ENCODE measurements at places on chromosomes 13 and 19.
A peak's percentile ranks its signal among the peaks of the same experiment; 100 is the strongest.

GRCh38 chr19:44687888-44688287 lies 11.1 kb upstream of the CEACAM16 start:
- H3K4me3 ChIP-seq: no peak overlapping the region
- no peak for DNase-seq
- H3K4me1 ChIP-seq: peaks cover 31% of the 10 kb centered on the region
- H3K27ac ChIP-seq: no peak overlapping the region
- H3K36me3 ChIP-seq: no peaks in the 10 kb centered on the region

GRCh38 chr13:50033725-50034124 lies 18.5 kb downstream of the KCNRG start:
- DNase-seq: no peak
- no peak overlapping the region for H3K27ac ChIP-seq

DNA sequence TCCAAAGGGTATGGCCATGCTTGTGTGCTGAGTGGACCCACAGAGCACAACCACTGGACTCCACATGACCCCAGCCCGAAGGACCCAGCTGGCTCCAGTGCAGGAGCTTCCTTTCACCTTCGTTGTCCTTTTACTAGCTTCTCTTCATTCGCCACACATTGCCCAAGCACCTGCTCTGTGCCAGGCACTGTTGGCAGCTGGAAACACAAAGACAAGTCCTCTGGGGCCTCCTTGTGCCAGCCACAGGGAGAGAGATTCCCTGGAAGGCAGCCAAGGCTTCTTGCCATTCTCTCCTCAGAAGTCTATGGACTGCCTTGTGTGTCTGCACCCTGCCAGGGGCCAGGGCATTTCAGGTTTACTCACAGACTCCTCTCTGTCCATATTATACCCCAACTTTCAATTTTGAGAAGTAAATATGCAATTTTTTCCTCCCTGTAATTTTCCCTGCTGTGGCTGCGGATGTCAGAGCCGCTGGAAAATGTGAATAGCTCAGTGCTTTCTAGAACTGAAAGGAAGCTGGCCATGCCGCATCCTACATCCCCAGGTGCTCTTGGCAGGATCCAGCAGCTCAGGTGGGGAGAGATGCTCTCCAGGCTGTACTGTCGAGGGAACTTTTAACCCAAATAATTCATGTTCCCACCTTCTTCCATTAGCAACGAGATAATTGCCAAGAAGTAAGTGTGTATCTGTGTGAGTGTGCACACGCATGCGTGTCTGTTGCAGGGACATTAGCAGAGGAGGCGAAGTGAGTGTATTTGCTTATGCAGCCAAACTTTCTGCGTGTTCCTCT lies 57.2 kb downstream of the CHST8 start:
- no peak overlapping the region for H3K4me3 ChIP-seq
- no peaks in the 10 kb centered on the region for H3K36me3 ChIP-seq

- peak overlapping the region; percentile 97 for H3K27ac ChIP-seq
- peaks cover 40% of the 10 kb centered on the region for H3K4me1 ChIP-seq
- no peaks in the 10 kb centered on the region for H3K27me3 ChIP-seq
- peaks cover 9% of the 10 kb centered on the region for H3K36me3 ChIP-seq
- DNase-seq: peak; percentile 85
- peak overlapping the region; percentile 83 for H3K4me3 ChIP-seq
These were observed 722 bp upstream of the ICAM1 start for GRCh38 chr19:10270180-10270615.

GRCh38 chr19:10019246-10019645 lies 6.0 kb downstream of the RDH8 start:
- H3K4me1 ChIP-seq: no peaks in the 10 kb centered on the region
- no peak overlapping the region for H3K4me3 ChIP-seq
- no peak for DNase-seq
- H3K27ac ChIP-seq: no peak overlapping the region
- no peaks in the 10 kb centered on the region for H3K36me3 ChIP-seq

- no peaks in the 10 kb centered on the region for H3K36me3 ChIP-seq
- DNase-seq: no peak
- H3K27me3 ChIP-seq: no peaks in the 10 kb centered on the region
- no peak overlapping the region for H3K4me3 ChIP-seq
- H3K27ac ChIP-seq: no peak overlapping the region
These were observed 6.0 kb downstream of the FAM187B start for GRCh38 chr19:35222373-35223015.

GRCh38 chr19:17035842-17036424 lies 9.3 kb upstream of the CPAMD8 start:
- H3K36me3 ChIP-seq: no peaks in the 10 kb centered on the region
- peak; percentile 22 for DNase-seq
- H3K27me3 ChIP-seq: no peaks in the 10 kb centered on the region
- H3K4me1 ChIP-seq: peaks cover 7% of the 10 kb centered on the region
- H3K4me3 ChIP-seq: no peak overlapping the region

DNA sequence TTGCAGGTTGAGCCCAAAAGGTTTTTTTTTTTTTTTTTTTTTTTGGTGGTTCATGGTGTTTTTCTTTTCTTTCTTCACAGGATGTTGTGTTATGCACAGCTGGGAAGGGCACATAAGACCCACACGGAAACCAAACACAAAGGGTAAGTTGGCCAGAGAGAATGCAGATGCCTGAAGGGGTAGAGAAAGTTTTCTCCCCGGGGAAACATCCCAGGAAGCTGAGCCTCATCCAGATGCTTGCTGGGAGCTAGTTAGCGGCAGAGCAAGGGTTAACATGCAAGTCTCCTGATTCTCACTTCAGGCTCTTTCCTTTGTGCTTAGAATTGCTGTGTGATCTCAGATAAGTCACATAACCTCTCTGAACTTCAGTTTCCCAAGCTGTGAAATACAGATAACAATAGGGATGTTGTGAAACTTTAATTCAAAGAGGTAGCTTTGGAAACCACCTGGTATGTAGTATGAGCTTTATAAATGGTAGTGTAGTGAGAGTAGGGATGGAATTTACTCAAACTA lies 3.1 kb downstream of the ADGRE1 start:
- H3K36me3 ChIP-seq: no peaks in the 10 kb centered on the region
- H3K27me3 ChIP-seq: no peaks in the 10 kb centered on the region
- DNase-seq: peak; percentile 68
- H3K4me3 ChIP-seq: no peak overlapping the region

DNA sequence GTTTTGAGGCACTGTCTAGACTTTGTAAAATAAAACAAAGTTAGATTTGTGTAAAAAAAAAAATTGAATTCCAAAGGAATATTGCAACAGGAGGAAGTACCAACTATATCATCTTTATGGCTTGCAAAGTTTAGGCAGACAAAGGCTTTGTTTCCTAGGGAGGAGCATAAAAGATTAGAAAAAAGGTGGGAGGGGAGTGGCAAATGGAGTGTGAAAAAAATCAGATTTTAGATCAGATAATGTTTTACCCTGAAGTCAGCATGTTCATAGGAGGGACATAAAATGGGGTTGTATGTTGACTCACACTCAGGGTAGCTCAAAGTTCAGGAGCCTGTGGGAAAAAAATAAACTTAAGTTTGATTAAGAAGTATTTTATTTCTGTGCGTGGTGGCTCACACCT lies 3.7 kb downstream of the ZNF85 start:
- DNase-seq: no peak
- H3K36me3 ChIP-seq: no peaks in the 10 kb centered on the region
- no peaks in the 10 kb centered on the region for H3K27me3 ChIP-seq
- peaks cover 11% of the 10 kb centered on the region for H3K4me1 ChIP-seq
- H3K4me3 ChIP-seq: no peak overlapping the region

GRCh38 chr13:113078902-113079780 lies 26.4 kb upstream of the F7 start:
- H3K27ac ChIP-seq: no peak overlapping the region
- no peak overlapping the region for H3K4me3 ChIP-seq
- H3K36me3 ChIP-seq: no peaks in the 10 kb centered on the region
- no peaks in the 10 kb centered on the region for H3K27me3 ChIP-seq
- no peaks in the 10 kb centered on the region for H3K4me1 ChIP-seq

GRCh38 chr13:30792285-30793000 lies 57.1 kb downstream of the ALOX5AP start:
- H3K36me3 ChIP-seq: no peaks in the 10 kb centered on the region
- peaks cover 14% of the 10 kb centered on the region for H3K4me1 ChIP-seq
- no peak overlapping the region for H3K4me3 ChIP-seq
- no peaks in the 10 kb centered on the region for H3K27me3 ChIP-seq
- no peak overlapping the region for H3K27ac ChIP-seq

DNA sequence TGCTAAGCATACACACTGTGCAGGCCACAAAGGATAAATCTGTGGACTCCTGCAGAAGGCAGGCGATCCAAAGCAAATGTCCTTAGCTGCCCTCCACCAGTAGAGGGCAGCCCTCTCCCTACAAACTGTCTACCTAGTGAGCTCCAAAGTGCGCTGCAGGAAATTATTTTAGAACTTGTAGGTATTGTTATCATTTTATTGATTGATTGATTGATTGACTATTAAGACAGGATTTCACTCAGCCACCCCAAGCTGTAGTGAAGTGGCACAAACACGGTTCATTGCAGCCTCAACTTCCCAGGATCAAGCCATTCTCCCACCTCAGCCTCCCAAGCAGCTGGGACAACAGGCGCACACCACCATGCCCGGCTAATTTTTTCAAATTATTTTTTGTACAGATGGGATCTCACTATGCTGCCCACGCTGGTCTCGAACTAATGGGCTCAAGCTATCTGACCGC lies 37.3 kb downstream of the RNF6 start:
- peaks cover 21% of the 10 kb centered on the region for H3K4me1 ChIP-seq
- no peak overlapping the region for H3K27ac ChIP-seq
- peak; percentile 45 for DNase-seq
- H3K27me3 ChIP-seq: no peaks in the 10 kb centered on the region
- no peak overlapping the region for H3K4me3 ChIP-seq
- H3K36me3 ChIP-seq: no peaks in the 10 kb centered on the region

DNA sequence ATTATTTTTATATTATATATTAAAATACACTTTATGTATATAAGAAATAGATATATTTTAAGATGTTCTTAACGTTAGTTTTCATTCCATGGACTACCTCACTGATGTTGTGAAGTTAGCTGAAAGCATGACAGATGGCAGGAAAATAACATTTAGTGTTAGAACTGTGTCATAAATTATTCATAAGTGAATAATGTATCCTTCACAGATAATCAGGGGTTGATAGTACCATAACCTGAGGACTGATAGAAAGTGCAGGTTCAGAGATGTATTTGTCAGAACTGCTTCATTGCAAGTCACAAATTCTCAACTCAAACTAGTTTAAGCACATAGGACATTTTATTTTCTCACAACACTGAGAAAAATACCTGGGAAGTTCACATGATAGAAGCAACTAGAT lies 14.6 kb upstream of the DIAPH3 start:
- H3K27ac ChIP-seq: no peak overlapping the region
- no peak overlapping the region for H3K4me3 ChIP-seq
- no peaks in the 10 kb centered on the region for H3K4me1 ChIP-seq
- H3K36me3 ChIP-seq: no peaks in the 10 kb centered on the region
- DNase-seq: no peak

GRCh38 chr19:29054886-29055675 lies 157.9 kb downstream of the UQCRFS1 start:
- H3K36me3 ChIP-seq: no peaks in the 10 kb centered on the region
- no peak overlapping the region for H3K27ac ChIP-seq
- no peak overlapping the region for H3K4me3 ChIP-seq
- no peak for DNase-seq

DNA sequence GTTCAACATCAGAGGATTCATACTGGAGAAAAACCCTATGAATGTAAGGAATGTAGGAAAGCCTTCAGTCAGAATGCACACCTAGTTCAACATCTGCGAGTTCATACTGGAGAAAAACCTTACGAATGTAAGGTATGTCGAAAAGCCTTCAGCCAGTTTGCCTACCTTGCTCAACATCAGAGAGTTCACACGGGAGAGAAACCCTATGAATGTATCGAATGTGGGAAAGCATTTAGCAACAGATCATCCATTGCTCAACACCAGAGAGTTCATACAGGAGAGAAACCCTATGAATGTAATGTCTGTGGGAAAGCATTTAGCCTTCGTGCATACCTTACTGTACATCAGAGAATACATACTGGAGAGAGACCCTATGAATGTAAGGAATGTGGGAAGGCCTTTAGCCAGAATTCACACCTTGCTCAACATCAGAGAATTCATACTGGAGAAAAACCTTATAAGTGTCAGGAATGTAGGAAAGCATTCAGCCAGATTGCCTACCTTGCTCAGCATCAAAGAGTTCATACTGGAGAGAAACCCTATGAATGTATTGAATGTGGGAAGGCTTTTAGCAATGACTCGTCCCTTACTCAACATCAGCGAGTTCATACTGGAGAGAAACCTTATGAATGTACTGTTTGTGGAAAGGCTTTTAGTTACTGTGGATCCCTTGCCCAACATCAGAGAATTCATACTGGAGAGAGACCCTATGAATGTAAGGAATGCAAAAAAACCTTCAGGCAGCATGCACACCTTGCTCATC lies 15.4 kb downstream of the ZNF570 start:
- no peak overlapping the region for H3K27ac ChIP-seq
- H3K4me1 ChIP-seq: no peaks in the 10 kb centered on the region
- DNase-seq: no peak
- H3K27me3 ChIP-seq: no peaks in the 10 kb centered on the region
- H3K4me3 ChIP-seq: no peak overlapping the region
- peaks cover 42% of the 10 kb centered on the region for H3K36me3 ChIP-seq

- H3K4me3 ChIP-seq: no peak overlapping the region
- no peaks in the 10 kb centered on the region for H3K36me3 ChIP-seq
- no peak overlapping the region for H3K27ac ChIP-seq
- no peaks in the 10 kb centered on the region for H3K27me3 ChIP-seq
- no peak for DNase-seq
These were observed 21.0 kb downstream of the STARD13 start for GRCh38 chr13:33264620-33264978.

DNA sequence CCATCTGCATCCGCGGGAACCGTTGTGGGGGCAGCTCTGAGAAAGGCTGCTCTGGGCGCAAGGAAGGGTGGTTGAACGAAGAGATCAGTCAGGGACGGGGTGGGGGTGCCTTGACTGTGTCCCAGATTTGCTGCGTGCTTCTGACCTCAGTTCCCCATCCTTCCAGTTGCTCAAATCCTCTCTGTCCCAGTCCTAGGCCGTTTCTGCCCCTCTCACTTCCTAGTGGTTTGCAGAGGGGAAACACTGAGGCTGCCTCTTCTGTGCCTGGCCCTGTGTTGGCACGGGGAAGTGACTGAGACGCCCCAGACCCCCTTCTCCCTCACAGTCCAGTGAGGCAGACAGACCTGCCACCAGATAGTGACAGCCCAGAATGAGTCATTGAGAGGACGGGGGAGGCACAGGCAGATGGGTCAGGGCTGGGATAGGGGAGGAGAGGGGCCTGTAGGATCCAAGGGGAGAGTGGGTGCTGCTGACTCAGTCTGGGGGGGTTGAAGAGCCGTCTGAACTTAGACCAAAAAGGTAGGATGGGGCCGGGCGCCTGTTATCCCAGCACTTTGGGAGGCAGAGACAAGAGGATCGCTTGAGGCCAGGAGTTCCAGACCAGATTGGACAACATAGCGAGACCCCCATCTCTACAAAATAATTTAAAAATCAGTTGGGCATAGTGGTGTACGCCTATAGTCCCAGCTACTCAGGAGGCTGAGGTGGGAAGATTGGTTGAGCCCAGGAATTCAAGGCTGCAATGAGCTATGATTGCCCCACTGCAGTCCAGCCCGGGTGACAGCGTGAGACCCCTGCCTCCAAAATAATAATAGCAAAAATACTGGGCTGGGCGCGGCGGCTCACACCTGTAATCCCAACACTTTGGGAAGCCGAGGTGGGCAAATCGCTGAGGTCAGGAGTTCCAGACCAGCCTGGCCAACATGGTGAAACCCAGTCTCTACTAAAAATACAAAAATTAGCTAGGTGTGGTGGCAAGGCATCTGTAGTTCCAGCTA lies 26.5 kb downstream of the NUMBL start:
- peak overlapping the region; percentile 55 for H3K4me3 ChIP-seq
- peaks cover 4% of the 10 kb centered on the region for H3K36me3 ChIP-seq
- H3K27me3 ChIP-seq: no peaks in the 10 kb centered on the region

GRCh38 chr13:60467098-60467497 lies 70.1 kb downstream of the TDRD3 start:
- peaks cover 5% of the 10 kb centered on the region for H3K36me3 ChIP-seq
- no peak overlapping the region for H3K27ac ChIP-seq
- H3K4me1 ChIP-seq: no peaks in the 10 kb centered on the region
- DNase-seq: no peak
- no peak overlapping the region for H3K4me3 ChIP-seq
- H3K27me3 ChIP-seq: no peaks in the 10 kb centered on the region
